Renal cortical epithelial cell (primary cell): ENCODE measurements at places on chromosomes 7 and 10. TPM values are rescaled to one million over a fixed set of nuclear protein-coding genes. Genes with fewer than 3 reads are reported as not detected.

- DNase-seq = peak; percentile 9
Observed at GRCh38 chr10:79038841-79039201, 29.9 kb upstream of the ZMIZ1 start.

- DNase-seq = peak; percentile 90
Observed at GRCh38 chr10:46028584-46029460, 1.6 kb downstream of the NCOA4 start.

GRCh38 chr10:14557567-14557966 lies 217.1 kb downstream of the FAM107B start:
- DNase-seq = no peak

The PRRT4 gene
- total RNA-seq = 0.17 TPM in 1 of 2 replicates, not detected in the other

The PDCD11 gene
- total RNA-seq = 38.6 and 48.5 TPM in 2 replicates
